ENCODE measurements at places on chromosomes 12 and 14.

DNA sequence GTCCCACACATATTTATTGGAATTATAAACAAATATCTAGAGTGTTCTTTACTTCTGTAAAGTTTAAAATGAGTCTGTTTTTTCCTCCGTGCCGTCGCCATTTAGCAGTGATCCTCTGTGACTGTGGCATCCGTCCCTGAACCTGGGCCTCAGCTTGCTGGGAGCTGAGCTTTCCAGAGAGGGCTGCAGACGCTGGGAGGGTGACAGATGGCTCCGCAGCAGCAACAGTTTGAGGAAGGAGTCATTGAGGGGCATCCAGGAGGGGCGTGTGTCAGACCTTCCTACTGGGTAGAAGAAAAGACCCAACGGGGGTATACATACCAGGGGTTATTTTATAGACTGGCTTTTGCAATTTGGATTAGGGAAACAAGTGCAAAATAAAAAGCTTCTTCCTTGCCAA lies 47.9 kb downstream of the NEUROD4 start:
- DNase-seq = no peak

DNA sequence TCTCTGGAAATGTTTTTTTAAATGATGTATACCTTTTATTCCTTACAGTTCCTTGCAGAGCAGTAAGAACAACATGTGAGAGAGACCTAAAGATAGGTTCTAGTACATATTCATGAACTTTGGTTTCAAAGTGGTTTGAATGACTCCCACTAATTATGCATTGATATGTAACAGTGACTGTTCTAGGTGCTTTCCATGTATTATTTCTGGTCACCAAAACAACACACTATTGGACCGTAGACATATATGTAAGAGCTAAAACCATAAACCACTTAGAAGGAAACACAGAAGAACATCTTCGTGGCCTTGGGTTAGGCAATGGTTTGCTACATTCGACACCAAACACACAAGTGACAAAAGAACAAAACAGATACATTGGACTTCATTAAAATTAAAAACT lies 37.9 kb downstream of the SOX5 start:
- DNase-seq = no peak

GRCh38 chr14:21024585-21025370 lies at the start of gene NDRG2:
NDRG2 (minus strand) TSS chr14:21025061; CDS start chr14:21023315, 1,746 bp downstream.
- DNase-seq = peak; percentile 60

DNA sequence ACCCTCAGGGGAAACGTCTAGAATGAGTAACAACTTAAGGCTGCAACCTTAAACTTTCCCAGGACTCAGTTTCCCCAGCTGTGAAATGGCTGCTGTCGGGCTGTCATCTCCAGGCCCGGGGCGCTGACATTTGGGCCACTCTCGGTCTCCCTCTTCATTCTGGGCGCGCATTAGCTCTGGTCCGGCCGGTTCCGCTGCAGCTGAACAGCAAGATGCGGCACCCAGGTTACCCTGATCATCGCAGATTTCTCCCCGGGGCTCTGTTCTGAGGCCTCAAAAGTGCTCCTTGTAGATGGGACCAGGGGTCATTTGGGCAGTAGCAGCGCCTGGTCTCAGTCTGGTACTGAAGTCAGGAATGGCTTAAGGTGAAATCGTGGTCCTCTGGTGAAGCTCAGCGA lies 890 bp upstream of the BCL7A start:
- DNase-seq = peak; percentile 41

DNA sequence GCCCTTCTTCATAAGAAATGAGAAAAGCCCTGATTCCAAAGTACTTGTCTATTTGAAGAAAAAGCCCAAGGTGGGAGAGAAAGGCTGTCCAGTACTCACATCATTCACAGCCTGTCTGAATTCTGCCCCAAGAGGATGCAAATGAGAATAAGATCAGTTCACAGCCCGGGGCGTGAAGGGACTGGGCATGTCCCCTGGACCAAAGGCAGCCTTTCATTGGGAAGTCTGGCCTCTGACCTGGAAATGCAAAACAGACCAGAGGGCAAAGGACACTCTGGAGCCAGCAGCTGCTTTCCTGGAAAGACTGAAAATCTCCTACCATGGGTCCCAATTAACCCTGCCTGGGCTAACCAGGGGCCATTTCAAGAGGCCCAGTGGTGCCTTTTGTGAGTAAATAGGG lies 191.2 kb upstream of the PELI2 start:
- DNase-seq = no peak

- no peak for DNase-seq
Measured at GRCh38 chr14:61047021-61047420, 66.0 kb downstream of the SLC38A6 start.

DNA sequence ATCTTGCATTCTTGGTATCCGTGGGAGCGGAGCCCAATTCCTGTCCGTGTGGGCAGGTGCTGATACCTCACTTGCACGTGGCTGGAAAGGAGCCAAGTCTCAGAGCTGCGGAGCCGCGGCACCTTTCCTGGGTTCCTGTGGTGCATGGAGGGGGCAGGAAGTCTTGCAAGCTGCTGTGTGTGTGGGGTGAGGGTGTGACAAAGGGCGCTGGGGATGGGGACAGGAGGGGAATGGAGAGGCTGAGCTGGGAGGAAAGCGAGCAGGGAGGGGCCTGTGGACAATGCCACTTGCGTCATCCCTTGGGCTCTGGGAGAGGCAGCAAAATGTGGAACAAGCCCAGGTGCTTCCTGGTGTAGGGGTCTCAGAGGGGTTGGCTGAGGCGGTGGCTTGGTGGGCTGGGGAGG lies 86.7 kb downstream of the CALM1 start:
- peak; percentile 91 for DNase-seq

GRCh38 chr14:100727086-100727872 lies 587 bp downstream of the DLK1 start:
- DNase-seq = no peak

- peak; percentile 100 for DNase-seq
Measured at GRCh38 chr14:24171422-24172260, at the start of gene REC8. REC8 (plus strand) TSS chr14:24172080; CDS start chr14:24172553, 473 bp downstream.

- peak; percentile 57 for DNase-seq
Measured at GRCh38 chr14:68232300-68233055, 412.9 kb downstream of the RAD51B start.

DNA sequence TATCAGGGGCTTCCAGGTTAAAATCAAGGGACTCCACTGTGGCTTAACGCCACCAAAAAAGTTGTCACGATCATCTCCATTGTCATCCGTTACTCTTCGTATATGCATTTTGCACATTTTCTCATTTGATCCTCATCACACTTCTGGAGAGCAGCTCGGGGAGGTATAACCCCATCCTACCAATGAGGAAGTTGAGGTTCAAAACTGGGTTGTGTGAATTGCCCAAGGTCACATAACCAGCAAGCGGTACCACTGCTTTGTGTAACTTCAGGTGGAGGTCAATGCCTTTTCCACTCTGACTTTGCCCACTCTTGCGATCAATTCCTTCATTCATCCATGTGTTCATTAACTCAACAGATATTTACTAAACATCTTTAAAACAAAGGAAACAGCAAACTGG lies 71.1 kb upstream of the CCND2 start:
- DNase-seq = no peak

- peak; percentile 58 for DNase-seq
Measured at GRCh38 chr12:105214670-105215375, 21.2 kb downstream of the APPL2 start.

- DNase-seq = no peak
Measured at GRCh38 chr12:70609739-70610491, 27.3 kb downstream of the PTPRB start.

- no peak for DNase-seq
Measured at GRCh38 chr12:111222523-111222922, 146.4 kb downstream of the PHETA1 start.

- no peak for DNase-seq
Measured at GRCh38 chr14:99602054-99602787, 1.8 kb downstream of the CCDC85C start.

DNA sequence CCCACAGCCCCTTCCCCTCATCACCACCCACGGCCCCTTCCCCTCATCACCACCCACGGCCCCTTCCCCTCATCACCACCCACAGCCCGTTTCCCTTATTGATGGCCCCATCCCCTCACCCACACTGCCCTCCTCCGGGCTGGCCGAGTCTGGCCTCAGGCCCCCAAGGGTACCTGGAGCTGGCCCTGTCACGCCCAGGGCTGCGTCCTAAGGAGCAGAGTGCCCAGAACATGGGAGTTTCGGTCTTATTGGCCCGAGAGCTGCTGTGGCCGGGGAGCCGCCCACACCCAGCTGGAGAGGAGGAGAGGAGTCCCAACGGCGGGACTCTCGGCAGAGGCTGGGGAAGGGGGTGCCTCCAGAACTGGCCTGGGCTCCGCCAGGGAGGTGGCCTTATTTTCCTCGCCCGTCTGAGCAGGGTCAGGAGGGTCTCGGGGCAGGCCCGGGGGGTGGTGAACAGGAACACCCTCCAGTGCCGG lies 182.3 kb downstream of the KIF26A start:
- DNase-seq = no peak
